ENCODE measurements at places on chromosomes 2 and 18. TPM values are rescaled to one million over a fixed set of nuclear protein-coding genes. Genes with fewer than 3 reads are reported as not detected.

RFX8 gene
- 6.4 TPM for total RNA-seq

CREG2 gene
- 2.4 TPM for total RNA-seq

DUSP19 gene
- 4.3 TPM for total RNA-seq

SKA1 gene
- 3.0 TPM for total RNA-seq

BMPR2 gene
- 47.5 TPM for total RNA-seq

MARCO gene
- not detected for total RNA-seq

B3GNT7 gene
- total RNA-seq: 1.1 TPM

RPIA gene
- 6.7 TPM for total RNA-seq

CNDP1 gene
- not detected for total RNA-seq

SEPTIN10 gene
- total RNA-seq: 96.1 TPM

PDE1A gene
- 9.7 TPM for total RNA-seq

ABCG5 gene
- total RNA-seq: not detected

RFTN2 gene
- 3.5 TPM for total RNA-seq

WIPF1 gene
- 16.9 TPM for total RNA-seq

POTEI gene
- total RNA-seq: not detected

ADD2 gene
- not detected for total RNA-seq

NCL gene
- 236 TPM for total RNA-seq

EVX2 gene
- not detected for total RNA-seq

CYBRD1 gene
- total RNA-seq: 265 TPM

WBP1 gene
- total RNA-seq: 67.7 TPM

TSHZ1 gene
- total RNA-seq: 4.2 TPM

HOXD10 gene
- total RNA-seq: not detected

PREPL gene
- total RNA-seq: 98.2 TPM

SKOR2 gene
- total RNA-seq: not detected

TGFA gene
- 2.8 TPM for total RNA-seq

M1AP gene
- 0.26 TPM for total RNA-seq

SPP2 gene
- total RNA-seq: not detected

All from smooth muscle cell of the pulmonary artery (primary cell).